Stimulated activated CD4-positive, alpha-beta T cell treated with anti-CD3 and anti-CD28 coated beads, Interleukin-15, amount 100 ng/mL, for 1 hour (primary cell): ENCODE measurements at places on chromosomes 2 and 18.

- DNase-seq: no peak
These were observed 178.4 kb downstream of the BCL2 start for GRCh38 chr18:63140997-63141777.

DNA sequence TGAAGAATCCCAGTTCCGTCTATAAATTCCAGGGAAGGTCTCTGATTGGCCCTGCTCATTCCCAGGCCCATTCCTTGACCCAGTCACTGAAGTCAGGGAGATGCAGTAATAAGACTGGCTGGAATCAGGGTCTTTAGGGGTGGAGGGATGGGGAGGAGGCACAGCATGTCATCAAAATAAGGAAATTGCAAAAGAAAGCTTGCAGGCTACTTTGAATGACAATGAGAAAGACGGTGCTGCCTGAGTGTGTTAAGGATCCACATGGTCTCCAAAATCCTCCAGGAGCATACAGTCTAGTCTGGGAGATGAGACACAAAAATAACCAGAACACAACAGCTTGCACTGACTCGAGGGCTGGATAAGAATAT is 2.0 kb upstream of the DES start:
- no peak for DNase-seq

DNA sequence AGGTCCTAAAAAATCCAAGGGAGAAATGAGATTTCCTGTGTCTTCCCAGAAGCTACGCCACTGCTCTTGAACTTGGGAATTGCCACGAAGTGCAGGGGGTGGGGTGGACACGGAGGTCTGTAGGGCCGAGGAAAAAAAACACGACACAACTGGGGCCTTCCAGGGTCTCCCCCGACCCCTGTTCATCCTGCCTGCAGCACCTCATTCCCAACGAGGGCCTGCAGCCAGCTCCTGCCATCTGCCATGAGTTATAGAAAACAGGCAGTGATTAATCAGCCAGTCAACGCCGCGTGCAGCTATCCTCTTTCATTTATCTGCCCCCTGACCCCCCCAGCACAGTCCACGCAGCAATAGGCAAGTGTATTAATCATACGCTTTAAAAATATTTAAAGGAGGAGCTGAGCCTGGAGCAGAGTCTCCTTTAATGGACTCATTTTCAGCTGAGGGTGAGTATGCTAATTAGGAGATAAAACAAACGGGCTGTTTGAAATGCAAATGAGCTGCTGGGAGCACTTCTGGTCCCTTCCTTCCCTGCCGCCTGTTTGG is 209.9 kb downstream of the TFCP2L1 start:
- no peak for DNase-seq

DNA sequence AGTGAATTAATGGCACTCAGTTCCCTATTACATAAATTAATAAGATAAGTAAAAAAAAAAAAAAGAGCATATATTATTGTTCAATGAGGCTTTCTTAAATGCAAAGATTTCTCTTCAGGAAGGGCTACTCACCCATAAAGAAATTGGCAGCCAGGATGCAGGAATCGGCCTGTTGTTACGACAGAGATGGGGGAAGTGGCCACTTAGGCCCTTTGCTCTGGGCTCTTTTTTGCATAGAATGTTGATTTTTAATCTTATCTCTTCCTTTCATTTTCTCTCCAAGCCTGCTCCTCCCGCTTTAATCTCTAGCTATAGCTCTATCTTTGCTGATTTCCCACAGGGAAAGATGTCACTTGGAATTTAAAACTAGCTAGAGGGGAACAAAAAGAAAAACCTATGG is 391.8 kb upstream of the CRIM1 start:
- no peak for DNase-seq

GRCh38 chr2:158932131-158932645 is 36.3 kb upstream of the TANC1 start:
- DNase-seq: no peak

GRCh38 chr18:44789710-44790109 is 109.0 kb downstream of the SETBP1 start:
- no peak for DNase-seq

DNA sequence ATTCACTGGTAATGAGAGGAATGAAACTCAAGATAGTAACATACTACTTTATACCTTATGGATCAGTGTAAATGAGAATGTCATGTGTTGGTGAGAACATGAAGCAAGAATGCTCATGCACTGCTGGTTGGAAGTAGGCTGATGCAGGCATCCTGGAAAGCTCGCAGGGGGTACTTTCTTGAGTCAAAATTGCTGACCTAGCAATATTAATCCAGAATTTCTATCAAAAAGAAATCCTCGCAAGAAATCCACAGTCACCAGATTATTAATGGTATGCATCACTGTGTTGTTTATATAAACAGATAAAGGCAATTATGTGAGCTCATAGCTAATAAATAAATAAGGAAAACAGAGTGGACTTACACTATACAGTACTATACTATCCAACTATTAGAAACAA is 713.7 kb upstream of the PKDCC start:
- no peak for DNase-seq

GRCh38 chr18:22394428-22394827 is 23.3 kb downstream of the CTAGE1 start:
- no peak for DNase-seq

DNA sequence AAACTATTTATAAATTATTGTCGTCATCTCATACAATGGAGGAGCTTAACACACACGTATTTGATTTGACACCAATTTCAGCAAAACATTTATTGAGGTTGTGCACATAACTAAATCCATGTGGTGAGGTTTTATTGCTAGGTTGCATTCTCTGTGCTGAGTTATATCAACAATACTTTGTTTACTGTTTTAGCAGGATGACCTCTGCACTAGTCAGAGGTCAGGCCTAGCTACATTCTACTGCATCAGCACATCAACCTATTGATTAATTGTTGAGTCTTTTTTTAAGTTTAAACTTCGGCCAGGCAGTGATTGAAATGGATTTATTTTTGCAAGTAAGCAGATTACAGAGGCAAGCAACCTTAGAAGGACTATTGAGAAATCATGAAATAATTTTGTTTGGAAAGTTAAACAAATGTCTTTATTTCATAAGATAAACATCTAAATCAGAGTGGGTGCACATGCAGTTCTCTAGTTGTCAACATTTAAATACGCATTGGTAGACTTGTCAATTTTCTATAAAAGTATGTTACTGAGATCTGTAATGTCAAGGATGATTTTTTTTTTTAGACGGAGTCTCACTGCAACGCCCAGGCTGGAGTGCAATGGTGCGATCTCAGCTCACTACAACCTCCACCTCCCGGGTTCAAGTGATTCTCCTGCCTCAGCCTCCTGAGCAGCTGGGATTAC is 75.2 kb upstream of the CD28 start:
- DNase-seq: no peak

DNA sequence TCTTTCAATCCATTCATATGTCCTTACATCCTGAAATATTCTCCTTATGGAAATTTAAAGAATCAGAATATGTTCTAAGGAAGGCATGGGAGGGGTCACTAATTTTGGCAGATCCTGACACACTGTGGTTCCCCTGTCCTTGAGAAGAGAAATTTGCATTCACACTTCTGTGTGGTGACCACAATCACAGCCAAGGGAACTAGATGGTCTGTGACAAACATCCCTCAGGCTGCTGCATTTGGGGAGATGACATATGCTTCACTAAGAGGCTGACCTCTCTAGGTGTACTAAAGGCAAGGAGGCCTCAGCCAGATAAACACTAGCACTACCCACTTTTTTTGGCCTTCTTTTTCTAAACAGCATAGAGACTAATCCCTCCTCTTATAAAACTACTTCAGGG is 129.6 kb downstream of the MREG start:
- DNase-seq: no peak

DNA sequence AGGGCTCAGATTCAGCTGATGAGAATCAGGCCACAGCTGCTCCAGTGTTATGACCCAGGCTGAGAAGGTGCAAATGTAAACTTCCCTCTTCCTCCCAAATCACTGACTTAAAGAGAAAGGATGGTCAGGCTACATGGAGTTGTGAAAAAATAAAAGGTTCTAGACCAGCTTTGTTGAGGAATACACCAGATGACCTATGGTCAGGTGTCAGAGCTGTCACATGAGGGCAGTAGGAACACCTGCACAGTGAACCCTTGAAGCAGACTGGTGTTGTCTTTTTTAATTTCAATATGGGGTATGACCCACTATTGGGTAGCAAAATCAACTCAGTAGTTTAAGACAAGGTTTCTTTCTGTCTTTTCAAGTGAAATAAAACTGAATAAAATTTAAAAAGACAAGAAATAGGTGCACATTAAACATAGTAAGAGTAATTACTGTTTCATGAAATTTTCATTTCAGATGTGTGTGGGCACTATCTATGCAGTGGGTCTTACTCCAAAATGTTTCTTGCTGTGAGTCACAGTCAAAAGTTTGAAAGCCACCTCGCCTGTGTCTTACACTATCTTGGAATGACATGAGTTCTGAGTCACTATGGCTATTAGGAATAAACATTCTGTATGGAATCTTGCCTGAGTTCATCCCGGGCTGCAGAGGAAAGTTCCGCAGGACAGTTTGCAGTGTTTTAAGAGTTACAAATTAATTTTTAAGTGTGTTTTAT is 83.6 kb downstream of the ACVR1 start:
- no peak for DNase-seq

DNA sequence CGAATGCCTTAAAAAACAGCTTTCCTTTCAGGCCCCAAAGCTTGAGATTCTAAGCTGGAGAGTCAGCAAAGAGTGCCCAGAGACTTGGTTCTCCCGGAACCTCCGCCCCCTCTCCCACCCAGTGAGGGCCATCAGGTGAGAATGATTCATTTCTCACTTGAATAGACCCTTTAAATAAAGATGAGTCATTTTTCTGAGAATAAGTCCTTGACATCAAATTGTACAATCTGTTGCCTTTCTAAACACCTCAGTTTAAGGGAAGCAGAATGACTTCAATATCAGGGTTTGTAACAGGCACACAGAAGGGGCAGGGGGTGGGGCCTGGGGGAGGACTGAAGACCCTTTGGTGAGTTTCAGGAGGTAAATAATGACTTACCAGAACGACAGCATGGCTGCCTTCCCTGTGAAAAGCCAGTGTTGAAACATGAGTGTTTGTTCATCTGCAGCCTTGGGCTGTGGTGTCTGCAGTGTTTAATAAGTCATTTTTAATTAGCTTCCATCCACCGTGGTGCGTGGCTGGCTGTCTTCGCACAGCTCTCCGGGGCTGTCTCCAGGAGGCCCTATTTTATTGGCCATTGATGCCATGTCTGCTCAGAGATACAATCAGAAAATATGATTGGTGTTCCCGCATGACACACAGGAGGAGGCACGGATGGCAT is 134.9 kb upstream of the ZNF236 start:
- no peak for DNase-seq

- DNase-seq: no peak
These were observed 21.0 kb downstream of the TGFBRAP1 start for GRCh38 chr2:105308382-105309146.

- no peak for DNase-seq
These were observed 135.0 kb upstream of the ALKAL2 start for GRCh38 chr2:422676-423435.

- no peak for DNase-seq
These were observed 43.7 kb downstream of the RHOB start for GRCh38 chr2:20490300-20491181.

DNA sequence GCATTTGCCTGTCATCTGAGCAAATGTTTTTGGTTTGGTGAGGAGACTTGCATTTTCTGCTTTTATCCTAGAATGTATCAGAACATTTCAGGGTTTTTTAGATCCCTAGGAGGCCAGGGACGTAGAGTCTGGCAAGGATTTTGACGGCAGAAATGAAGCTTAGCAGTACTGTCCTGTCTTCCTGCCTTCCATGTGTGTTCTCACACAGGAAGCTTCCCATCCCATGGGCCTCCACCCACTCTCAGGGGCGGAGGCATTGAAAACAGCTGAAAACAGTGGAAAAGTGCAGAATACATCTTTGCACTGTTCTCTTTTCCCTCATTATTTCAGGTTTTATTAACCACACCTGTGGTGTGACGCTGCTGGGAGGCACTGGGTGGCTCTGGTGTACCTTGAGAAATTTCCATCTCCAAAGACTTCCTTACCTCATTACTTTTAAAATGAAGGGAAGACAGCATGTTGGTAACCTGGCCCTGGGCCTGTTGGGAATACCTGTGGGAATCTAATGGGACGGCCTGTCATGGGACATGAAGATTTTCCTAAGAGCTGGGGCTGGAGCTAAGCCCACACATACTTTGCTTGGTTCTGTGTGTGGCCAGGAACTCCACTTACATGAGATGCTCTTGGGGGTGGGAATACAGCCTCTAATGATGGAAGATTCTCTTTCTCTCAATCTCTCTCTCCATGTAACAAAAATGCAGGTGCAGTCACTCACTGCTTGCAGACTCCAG is 20.5 kb downstream of the PCARE start:
- no peak for DNase-seq

GRCh38 chr2:157747695-157748370 is 119.2 kb upstream of the ACVR1C start:
- no peak for DNase-seq

GRCh38 chr2:29549069-29549380 is 372.4 kb downstream of the ALK start:
- DNase-seq: no peak

DNA sequence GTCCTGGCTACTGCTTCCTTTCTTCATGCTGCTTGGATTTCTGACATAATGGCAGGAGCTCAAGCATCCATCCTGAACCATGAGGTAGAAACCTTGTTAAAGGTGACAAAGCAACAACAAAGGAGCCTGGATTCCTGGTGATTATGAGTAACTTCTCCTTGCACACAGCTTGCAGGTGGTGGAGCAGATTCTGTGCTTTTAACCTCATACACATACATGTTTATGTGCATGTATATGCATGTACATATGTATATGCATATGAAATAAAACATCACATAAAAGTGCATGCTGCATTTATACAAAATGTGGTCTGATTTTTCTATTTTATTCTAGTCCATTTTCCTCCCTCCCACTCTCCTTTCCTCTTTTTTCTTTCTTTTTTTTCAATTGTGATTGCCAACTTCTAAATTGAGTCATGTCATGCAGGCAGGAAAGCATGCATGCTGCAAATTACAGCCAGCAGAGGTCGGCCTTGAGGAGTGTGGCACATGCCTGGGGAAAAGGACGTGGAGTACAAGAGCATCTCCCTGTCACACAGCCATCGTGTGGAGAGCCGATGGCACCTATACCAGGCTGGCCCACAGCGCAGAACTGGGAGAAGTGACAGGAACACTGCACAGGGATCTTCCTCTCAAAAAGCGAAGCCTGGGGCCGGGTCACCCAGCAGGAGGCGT is 17.9 kb downstream of the LCT start:
- DNase-seq: no peak

DNA sequence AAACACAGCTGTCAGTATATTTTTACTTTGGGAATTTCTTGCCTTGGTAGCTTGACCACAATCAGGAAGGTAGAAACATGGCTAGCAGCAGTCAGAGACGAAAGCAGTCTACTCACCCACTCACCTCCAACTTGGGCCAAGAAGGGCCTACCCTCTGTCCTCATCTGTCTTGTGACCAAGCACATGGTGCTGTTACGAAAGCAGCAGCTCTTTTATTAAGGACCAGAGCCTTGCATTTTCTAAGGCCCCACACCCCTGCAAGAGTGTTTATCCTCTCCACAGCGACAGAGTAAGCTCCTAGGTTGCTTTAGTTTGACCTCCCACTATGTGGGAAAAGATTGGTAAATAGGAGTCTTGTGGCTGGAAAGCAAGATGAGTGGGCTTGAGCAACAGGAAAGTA is 31.3 kb upstream of the MSTN start:
- no peak for DNase-seq
